ENCODE measurements at places on chromosomes 3 and 15. TPM values are rescaled to one million over a fixed set of nuclear protein-coding genes. Genes with fewer than 3 reads are reported as not detected.

GRCh38 chr15:67945951-67946700, 106.3 kb upstream of the RNU6-1 start:
- H3K27ac ChIP-seq = peak overlapping the region; percentile 84
- no peak for DNase-seq
- H3K4me3 ChIP-seq = peak overlapping the region; percentile 43
- H3K27me3 ChIP-seq = no peaks in the 10 kb centered on the region

DNA sequence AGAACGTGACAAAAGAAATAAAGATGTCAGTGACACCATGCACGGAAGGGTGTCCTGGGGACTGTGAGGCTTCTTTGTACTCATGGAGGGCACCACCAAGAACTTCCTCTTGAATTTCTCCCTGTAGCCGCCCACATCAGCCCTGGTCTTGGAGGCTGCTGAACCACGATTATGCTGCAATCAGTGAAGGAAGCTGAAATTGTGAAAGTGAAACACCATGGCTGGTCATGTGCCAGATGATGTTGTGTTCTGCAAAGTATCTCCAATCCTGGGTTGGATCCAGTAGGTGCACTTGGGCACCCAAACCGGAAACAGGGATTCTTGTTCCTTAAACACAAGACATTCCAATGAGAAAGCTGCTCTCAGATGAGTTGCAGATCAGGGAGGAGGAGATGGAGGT, 104.4 kb upstream of the GOLGA6L6 start:
- H3K4me1 ChIP-seq = no peaks in the 10 kb centered on the region
- peak; percentile 11 for DNase-seq
- H3K27ac ChIP-seq = no peak overlapping the region

DNA sequence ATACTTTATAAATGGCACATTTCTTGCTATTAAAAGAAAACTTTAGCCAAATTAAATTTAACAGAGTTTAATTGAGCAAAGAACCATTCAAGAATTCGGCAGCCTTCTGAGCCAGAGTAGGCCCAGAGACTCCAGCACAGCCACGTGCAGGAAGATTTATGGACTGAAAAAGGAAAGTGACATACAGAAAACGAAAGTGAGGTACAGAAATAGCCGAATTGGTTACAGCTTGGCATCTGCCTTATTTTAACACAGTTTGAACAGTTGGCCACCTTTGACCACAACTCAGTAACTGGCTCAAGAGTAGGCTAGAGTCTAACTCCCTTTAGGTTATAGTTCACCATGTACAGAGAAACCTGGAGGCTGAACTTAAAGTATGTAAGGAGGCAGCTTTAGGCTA, 17.6 kb downstream of the CFAP44 start:
- H3K27ac ChIP-seq = peak overlapping the region; percentile 61
- no peaks in the 10 kb centered on the region for H3K27me3 ChIP-seq
- DNase-seq = peak; percentile 76
- H3K4me1 ChIP-seq = peaks cover 12% of the 10 kb centered on the region
- peaks cover 2% of the 10 kb centered on the region for H3K36me3 ChIP-seq
- no peak overlapping the region for H3K4me3 ChIP-seq

DNA sequence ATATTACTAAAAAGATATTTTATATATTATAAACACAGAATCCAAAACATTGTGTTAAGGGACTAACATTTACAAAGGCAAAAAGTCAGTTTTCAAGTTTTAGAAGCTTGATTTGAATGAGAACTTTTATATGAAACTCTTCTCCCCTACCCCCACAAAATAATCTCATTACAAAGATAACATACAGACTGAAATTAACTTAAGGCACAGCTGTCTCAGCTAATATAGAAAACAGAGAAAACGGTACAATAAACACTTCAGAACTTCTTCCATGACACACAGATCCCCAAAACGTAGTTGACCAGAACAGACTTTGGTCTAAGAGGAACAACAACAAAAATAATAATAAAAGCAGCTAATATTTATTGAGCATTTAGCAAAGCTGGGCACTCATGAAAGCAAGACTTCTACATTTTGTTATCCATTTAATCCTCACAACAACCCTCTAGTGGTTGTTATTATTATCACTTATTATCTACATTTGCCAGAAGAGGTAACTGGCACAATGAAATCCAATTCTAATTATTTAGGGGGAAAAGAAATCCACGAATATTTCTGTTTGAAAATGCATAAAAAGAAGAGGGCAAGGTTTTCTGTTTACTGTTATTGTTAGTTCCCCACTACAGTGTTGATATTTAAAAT, 68.1 kb downstream of the PFN2 start:
- no peaks in the 10 kb centered on the region for H3K36me3 ChIP-seq
- no peak for DNase-seq
- H3K4me1 ChIP-seq = no peaks in the 10 kb centered on the region
- H3K27ac ChIP-seq = no peak overlapping the region
- no peak overlapping the region for H3K4me3 ChIP-seq

DNA sequence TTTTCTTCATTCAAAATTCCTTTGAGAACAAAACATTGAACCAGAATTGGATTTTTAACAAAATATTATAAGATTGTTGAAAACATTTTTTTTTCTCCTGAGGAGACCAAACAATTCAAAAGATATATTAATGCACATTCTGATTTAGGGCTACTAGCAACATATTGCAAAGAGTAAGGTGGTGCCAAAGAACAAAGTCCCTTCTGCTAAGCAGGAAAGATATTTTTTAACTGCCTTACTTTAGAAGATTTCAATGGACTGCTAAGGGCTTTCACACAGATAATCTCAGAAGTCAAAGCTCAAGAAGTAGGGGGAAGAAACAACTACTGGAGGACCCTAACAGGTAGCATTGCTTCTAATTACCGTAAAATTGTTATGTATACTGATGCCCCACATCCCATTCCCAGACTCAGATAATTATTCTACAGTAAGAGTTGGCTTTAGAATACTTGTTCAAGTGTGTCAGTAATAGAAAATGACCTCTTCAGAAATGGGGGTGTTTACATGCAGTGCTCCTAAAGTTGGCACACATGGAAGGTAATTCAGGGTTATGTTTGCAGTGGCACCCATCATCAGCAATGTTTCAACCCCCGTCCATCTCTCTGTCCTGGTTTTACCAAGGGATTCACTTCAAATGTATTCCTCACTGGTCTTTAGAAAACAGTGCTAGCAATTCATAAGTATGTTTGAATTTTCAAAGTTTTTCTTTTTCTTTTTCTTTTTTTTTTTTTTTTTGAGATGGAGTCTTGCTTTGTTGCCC, 354.7 kb downstream of the ZBTB20 start:
- no peak for DNase-seq
- H3K27me3 ChIP-seq = no peaks in the 10 kb centered on the region
- no peaks in the 10 kb centered on the region for H3K36me3 ChIP-seq

DNA sequence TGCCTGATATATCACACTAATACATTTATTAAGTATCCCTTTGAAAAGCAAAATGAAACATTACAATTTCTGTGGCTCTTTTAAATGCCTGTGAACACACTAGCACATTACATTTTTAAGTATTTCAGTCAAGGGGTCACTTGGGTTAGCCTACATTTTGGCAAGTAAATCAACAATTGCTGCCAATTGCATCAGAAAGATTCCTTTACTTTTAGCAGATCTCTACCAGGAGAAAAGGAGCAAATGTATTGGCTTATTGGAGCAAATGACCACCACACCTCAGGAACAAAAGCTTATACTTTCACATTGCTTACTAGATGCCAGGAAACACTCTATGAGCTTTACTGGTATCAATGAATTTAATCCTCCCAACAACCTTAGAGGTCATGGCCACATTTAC, 947.1 kb downstream of the FHIT start:
- H3K36me3 ChIP-seq = no peaks in the 10 kb centered on the region
- no peaks in the 10 kb centered on the region for H3K27me3 ChIP-seq
- no peaks in the 10 kb centered on the region for H3K4me1 ChIP-seq
- H3K27ac ChIP-seq = no peak overlapping the region

GRCh38 chr3:66719796-66720356, 219.1 kb upstream of the LRIG1 start:
- H3K27me3 ChIP-seq = no peaks in the 10 kb centered on the region
- no peak overlapping the region for H3K4me3 ChIP-seq
- no peaks in the 10 kb centered on the region for H3K36me3 ChIP-seq
- no peak for DNase-seq
- no peak overlapping the region for H3K27ac ChIP-seq
- no peaks in the 10 kb centered on the region for H3K4me1 ChIP-seq

- no peaks in the 10 kb centered on the region for H3K36me3 ChIP-seq
- H3K27ac ChIP-seq = no peak overlapping the region
- H3K4me1 ChIP-seq = no peaks in the 10 kb centered on the region
Measured at GRCh38 chr3:111229301-111229700, 157.7 kb downstream of the NECTIN3 start.

- H3K27me3 ChIP-seq = no peaks in the 10 kb centered on the region
- no peak for DNase-seq
- peak overlapping the region; percentile 11 for H3K27ac ChIP-seq
- no peaks in the 10 kb centered on the region for H3K36me3 ChIP-seq
Measured at GRCh38 chr3:12632523-12632922, 31.4 kb downstream of the RAF1 start.

GRCh38 chr15:101456057-101456739, 33.3 kb downstream of the PCSK6 start:
- H3K27me3 ChIP-seq = no peaks in the 10 kb centered on the region
- H3K4me3 ChIP-seq = no peak overlapping the region

DNA sequence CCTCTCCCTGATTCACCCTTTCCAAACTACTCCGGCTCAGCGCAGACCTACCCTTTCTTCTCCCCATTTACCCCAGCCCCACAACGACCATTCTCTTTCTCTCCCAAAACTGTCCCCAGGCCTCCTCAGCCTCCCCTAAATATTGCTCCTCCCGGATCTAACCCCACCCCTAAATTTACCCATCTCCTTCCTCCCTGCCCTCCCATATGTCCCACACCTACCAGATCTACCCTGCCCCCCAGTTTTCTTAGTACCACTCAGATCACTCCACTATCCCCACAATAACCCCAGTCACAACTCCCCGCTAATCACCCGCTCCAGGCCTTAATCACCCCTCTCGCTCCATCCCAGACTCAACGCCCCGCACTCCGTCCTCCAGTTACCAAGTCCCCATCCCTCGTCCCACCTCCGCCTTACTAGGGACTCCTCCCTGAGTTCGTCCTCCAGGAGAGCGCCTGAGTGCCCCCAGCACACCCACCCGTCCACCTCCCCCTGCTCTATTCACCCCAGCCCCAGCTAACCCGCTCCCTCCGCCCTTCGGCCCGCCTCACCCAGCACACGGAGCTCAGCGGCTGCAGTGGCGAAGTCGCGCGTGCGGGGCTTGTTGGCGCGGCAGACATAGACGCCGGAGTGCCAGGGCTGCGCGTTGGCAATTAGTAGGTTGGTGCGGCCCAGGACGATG, 18.6 kb upstream of the IGDCC3 start:
- peaks cover 4% of the 10 kb centered on the region for H3K27me3 ChIP-seq
- H3K4me1 ChIP-seq = no peaks in the 10 kb centered on the region
- H3K27ac ChIP-seq = no peak overlapping the region
- H3K36me3 ChIP-seq = no peaks in the 10 kb centered on the region
- H3K4me3 ChIP-seq = no peak overlapping the region

DNA sequence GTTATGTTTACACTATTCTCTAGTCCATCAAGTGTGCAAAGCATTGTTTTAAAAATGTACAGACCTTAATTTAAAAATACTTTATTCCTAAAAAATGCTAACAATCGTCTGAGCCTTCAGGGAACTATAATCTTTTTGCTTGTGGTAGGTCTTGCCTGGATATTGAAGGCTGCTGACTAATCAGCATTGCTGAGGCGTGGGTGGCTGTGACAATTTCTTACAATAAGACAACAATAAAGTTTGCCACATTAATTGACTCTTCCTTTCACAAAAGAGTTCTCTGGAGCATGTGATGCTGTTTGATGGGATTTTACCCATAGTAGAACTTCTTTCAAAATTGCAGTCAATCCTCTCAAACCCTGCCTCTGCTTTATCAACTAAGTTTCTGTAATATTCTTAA, 384.0 kb upstream of the TGFBR2 start:
- no peak for DNase-seq
- no peak overlapping the region for H3K27ac ChIP-seq
- H3K36me3 ChIP-seq = no peaks in the 10 kb centered on the region
- no peaks in the 10 kb centered on the region for H3K27me3 ChIP-seq
- no peak overlapping the region for H3K4me3 ChIP-seq
- H3K4me1 ChIP-seq = no peaks in the 10 kb centered on the region

GRCh38 chr3:20225769-20226168, 39.8 kb upstream of the SGO1 start:
- H3K36me3 ChIP-seq = no peaks in the 10 kb centered on the region
- no peak overlapping the region for H3K4me3 ChIP-seq

GRCh38 chr3:132325103-132325606, 7.9 kb downstream of the ACP3 start:
- no peaks in the 10 kb centered on the region for H3K27me3 ChIP-seq
- H3K4me1 ChIP-seq = no peaks in the 10 kb centered on the region
- DNase-seq = no peak
- H3K27ac ChIP-seq = no peak overlapping the region

GRCh38 chr3:177523872-177524438, 326.7 kb upstream of the TBL1XR1 start:
- H3K27me3 ChIP-seq = no peaks in the 10 kb centered on the region
- no peak for DNase-seq
- no peaks in the 10 kb centered on the region for H3K4me1 ChIP-seq
- H3K4me3 ChIP-seq = no peak overlapping the region

DNA sequence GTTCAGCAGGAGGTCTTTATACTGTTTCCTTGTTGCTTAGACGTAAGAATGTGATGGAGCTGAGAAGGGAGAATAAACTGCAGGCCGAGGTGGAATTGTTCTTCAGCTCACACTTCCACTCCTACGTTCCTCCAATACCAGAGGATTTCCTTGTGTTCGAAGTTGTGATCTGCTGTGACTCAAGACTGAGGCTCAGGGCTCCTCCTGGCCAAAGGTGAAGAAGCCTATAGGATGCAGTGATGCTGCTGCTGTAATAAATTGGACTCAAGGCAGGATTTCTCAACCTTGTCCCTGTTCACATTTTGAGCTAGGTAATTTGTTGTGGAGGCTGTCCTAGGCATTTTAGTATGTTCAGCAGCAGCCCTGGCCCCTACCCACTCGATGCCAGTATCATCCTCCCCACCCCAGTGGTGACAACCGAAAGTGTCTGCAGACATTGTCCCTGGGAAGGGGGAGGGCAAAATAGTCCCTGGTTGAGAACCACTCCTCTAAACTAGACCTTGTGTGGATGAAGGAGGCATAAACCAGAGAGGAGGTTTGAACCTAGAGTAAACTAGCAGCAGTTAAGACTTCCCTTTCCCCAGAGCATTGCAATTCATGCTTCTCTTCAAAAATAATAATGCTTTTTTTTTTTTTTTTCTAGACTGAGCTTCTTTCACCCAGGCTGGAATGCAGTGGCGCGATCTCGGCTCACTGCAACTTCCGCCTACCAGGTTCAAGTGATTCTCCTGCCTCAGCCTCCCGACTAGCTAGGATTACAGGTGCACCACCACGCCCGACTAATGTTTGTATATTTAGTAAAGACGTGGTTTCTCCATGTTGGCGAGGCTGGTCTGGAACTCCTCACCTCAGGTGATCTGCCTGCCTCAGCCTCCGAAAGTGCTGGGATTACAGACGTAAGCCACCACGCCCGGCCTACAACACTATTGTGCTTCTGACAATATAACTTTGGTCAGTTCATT, 11.1 kb downstream of the RAP2B start:
- no peaks in the 10 kb centered on the region for H3K4me1 ChIP-seq
- DNase-seq = no peak
- no peaks in the 10 kb centered on the region for H3K36me3 ChIP-seq
- H3K27ac ChIP-seq = no peak overlapping the region

The EFL1 gene
- polyA plus RNA-seq = 24.9 TPM

The KY gene
- 0.11 TPM for polyA plus RNA-seq

The PATL2 gene
- 6.8 TPM for polyA plus RNA-seq

The TGM4 gene
- polyA plus RNA-seq = not detected

The SCN5A gene
- polyA plus RNA-seq = not detected

The MST1R gene
- polyA plus RNA-seq = 2.2 TPM

The GUCA1C gene
- polyA plus RNA-seq = not detected

All from GM12878 (cell line).